ENCODE measurements at places on chromosomes 5 and 9.

GRCh38 chr5:161900981-161901380, 53.1 kb downstream of the GABRA1 start:
- no peak for DNase-seq

- no peak for DNase-seq
Observed at GRCh38 chr5:124650147-124650561, 96.3 kb downstream of the ZNF608 start.

GRCh38 chr9:37575921-37576721, at the start of gene FBXO10:
TSS of gene FBXO10 (minus strand) at chr9:37576380. CDS start at chr9:37541768, 34,612 bp downstream.
- peak; percentile 80 for DNase-seq

- DNase-seq = no peak
Observed at GRCh38 chr9:107237873-107238272, 45.2 kb upstream of the RAD23B start.

DNA sequence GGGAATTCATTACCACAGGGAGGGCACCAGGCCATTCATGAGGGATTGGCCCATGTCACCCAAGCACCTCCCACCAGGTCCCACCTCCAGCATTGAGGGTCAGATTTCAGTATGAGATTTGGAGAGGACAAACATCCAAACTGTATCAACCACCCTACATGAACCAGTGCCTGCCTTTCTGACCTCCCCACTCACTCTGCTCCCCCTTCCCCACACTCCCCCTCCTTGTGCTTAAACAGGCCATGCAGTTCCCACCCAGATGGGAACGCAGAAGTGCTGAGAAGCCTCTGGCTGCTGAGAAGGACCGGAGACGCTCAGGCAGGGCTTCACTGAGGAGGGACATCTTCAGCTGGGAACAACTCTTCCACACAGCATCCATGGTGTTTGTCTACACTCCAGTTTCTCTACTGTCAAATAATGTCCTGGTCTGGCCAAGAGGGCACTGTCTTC, 30.0 kb upstream of the ADAMTS2 start:
- DNase-seq = peak; percentile 25

GRCh38 chr9:734831-735511, 106.5 kb upstream of the DMRT1 start:
- no peak for DNase-seq

DNA sequence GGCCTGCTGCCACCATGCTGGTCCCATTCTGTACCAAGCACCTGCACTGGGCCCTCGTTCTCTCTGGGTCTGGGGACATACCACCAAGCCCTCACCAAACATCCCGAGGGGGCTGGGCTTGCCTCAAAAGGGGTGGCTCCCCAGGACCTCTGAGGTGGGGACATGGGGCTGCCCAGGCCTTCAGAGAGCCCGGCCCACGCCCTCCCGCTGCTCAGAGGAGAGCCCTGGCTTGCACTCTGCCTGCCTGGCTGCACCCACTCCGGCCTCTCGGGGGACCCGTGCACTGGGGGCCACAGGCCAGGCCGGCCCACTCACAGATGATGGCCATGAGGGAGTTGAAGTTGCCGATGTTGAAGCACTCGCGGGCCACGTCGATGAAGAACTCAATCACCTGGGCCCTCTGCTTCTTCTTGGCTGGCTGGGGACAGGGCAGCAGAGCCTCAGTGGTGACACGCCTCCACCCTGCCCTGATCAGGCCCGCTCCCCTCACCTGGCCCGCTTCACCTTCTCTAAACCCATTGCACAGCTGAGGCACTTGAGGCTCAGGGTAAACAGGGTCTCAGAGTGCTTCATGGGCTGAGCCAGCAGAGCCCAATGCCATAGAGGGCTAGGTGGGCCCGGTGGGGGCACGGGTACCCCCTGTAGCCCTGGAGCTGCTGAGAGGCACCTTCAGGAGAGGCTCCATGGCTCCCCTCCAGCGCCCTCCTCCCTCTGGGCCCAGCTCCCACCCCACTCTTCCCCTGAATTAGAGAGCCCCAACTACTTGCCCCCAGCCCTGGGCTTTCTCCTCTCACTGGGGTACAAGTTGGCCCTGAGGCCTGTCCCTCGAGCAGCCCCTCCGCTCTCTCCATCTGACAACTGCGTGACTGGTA, 47.7 kb upstream of the RNF130 start:
- DNase-seq = peak; percentile 60

- DNase-seq = no peak
Observed at GRCh38 chr5:2695200-2695891, 56.1 kb downstream of the IRX2 start.

DNA sequence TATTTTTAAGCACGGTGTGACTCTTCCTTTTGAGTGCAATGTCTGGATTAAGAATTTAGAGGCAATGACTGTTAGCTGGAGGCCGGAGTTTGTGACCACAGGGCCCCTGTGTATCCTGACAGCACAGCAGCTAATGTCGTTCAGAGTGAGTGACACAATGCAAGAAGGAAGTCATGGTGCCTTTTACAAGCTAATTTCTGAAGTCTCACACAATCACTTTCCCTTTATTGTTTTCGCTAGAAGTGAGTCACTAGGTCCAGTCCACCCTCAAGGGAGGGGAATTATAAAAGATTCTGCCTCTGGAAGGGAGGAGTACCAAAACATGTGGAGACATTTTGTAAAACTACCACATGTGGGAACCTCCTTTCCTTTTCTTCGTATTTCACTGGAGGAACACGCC, 185.5 kb upstream of the FGF10 start:
- DNase-seq = no peak

- DNase-seq = no peak
Observed at GRCh38 chr9:102534031-102534430, 461.1 kb upstream of the CYLC2 start.

- no peak for DNase-seq
Observed at GRCh38 chr9:128355451-128355850, 15.1 kb downstream of the SLC27A4 start.

- peak; percentile 39 for DNase-seq
Observed at GRCh38 chr5:2291146-2291840, 408.6 kb upstream of the IRX4 start.

GRCh38 chr9:81626511-81626910, 62.8 kb downstream of the TLE1 start:
- no peak for DNase-seq

DNA sequence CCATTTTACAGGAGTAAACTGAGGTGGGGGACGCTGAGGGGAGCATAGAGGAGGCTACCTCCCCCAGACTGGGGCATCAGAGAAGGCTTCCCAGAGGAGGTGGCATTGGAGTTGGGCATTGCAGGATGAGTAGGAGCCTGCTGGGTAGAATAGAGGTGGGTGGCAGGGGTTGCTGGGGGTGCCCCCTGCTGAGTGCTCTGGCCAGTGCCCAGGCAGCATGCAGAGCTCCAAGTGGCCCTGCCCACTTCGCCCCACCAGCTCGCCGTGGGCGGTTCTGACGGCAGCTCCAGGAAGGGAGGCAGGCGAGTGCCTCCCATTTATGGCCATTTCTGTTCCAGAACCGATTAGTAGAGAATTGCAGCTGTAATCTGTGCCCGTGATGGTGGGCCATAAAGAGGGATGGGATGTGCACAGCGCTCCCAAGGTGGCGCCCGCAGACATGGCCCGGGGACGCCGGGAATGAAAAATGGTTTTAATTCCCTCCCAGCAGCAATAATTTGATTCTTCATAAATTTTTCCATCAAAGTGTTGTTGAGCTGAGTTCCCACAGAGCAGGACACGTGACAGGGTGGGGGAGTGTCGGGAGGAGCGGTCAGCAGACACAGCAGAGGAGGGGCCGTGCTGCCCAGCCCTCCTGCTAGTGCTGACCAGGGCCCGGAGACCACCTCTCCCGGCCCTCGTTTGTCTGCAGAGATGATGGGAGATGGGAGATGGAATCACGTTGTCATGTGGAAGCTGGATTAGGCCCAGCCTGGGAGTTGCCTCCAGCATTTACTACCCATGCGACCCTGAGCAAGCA, 75.5 kb downstream of the LMX1B start:
- no peak for DNase-seq

DNA sequence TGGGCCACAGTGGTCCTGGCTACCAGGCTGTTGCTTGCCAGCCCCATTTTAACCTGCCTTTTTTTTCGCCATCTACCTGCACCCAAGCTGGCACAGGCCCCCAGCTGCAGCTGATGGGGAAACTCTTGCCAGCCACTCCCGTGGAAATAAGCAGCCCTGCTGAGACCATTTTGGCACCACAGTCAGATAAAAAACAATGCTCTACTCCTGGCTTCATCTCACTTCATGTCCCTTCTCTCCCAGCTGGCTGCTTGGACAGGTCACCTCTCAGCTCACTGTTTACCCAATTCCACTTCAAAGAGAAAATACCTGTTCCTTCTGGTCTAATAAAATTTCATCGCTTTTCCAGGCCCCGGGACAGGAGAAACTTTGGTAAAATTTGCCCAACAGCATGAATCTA, 322.6 kb upstream of the SLC30A5 start:
- no peak for DNase-seq

DNA sequence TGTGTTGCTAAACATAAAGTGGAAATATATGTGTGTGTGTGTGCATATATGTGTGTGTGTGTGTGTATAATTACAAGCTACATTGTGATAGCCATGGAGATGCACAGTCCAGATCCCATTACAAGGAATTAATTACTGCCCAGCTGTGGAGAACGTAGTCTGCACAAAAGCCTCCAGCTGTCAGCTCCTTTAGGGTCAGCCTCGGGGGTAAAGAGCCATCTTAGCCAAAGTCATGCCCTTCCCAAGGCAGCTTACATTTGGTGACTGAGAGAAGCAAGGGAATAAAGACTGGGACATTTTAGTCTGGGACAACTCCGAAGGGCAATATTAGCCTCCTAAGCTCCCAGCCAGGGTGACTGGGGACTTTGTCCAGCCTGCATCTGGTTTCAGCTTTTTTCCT, 21.9 kb upstream of the FOCAD start:
- DNase-seq = no peak

GRCh38 chr5:167348251-167348926, 943.1 kb upstream of the WWC1 start:
- no peak for DNase-seq

- DNase-seq = no peak
Observed at GRCh38 chr5:59685793-59686192, 207.7 kb downstream of the PDE4D start.

DNA sequence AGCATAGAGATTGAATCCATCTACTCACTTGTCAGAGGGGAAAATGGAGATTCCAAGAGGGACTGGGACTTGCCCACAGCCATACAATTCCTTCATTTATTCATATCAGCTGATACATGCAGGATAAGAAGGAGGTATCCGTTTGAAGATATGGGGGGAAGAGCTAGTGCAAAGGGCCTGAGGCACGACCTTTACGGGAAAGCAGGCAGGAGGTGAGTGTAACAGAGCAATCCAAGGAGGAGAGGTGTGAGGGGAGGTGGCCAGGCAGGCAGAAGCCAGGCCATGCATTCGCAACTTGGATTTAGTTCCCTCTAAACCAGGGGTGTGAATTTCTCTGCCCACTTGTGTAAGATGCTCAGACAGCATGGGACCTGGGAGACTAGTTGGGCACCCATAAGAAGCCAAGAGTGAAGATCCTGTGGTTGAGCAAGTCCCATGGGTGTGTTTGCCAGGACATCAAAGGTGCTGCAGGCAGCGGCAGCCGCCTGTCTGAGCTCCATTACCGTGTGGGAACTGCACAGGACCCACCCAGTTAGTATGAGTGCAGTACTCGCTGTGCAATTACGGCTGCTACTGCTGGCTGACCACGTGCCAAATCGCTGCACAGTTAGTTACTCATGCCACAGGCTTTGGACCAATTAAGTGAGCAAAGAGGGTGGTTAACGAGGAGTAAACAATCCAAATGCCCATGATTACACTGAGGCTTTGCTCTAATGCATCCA, 31.4 kb upstream of the FAT2 start:
- no peak for DNase-seq

- DNase-seq = no peak
Observed at GRCh38 chr5:146334074-146334533, 4.5 kb upstream of the POU4F3 start.

DNA sequence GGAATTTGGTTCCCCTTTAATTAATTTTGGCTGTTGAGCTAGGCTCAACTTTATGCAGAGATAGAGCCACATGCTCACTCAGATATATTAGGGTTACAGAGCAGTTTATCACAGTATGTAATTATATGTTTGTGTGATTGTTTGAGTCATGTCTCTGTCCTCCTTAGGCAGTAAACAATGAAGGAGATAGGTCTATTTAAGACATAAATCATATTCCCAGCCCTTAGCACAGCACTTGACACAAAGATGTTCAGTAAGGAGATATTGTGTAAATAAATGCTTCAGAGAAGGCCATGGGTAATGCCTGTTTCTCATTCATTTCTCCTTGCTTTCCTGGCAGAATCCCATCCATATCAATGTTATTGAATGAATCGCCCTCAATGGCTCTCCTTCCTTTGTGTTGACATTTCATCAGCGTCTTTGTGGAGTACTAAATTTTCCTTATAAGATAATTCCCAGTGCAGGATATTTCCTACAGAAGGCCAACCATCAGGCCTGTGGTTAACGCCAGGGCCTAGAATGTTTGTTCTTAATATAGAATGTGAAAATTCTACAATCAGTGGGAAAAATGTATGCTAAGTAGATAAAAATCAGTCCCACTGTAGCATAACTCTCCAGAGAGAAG, 408.0 kb downstream of the EBF1 start:
- no peak for DNase-seq

DNA sequence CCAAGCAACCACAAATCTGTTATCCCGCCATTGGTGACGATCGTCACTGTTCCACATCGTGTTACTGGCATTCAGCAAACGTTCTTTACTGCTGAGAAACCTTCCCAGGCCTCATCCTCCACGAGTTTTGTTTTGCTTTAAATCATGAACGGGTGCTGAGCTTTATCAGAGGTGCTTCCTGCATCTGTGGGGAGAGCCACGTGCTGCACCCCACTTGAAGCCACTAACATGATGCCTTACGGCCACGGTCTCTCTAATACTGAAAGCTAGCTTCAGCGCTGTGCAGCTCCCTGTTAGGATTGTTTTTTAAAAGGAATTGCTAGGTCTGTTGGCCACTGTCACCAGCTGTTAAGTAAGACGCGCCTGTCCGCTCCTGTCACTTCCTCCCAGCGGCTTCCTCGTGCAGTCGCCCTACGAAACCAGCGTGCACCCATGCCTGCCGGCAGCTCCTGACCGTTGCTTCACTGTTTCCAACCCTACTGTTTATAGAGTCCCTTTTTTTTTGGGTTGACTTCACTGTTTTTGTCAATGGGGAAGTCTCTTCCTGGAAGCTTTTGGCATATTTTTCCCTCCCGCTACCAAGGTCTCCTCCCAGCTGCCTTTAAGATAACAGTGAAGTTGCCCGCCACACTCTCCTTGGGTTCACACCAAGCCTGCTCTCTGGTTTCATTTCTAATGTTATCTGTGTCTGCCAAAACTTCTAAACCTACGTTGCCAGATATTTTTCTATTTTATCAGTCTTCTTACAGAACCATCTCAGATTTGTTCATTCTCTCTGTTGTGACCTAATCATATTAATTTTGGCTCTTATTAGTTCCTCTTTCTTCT, 20.3 kb downstream of the LPCAT1 start:
- DNase-seq = no peak

- no peak for DNase-seq
Observed at GRCh38 chr5:76601470-76601869, 21.7 kb downstream of the F2RL2 start.

- DNase-seq = no peak
Observed at GRCh38 chr5:53368516-53368915, 111.9 kb upstream of the FST start.

DNA sequence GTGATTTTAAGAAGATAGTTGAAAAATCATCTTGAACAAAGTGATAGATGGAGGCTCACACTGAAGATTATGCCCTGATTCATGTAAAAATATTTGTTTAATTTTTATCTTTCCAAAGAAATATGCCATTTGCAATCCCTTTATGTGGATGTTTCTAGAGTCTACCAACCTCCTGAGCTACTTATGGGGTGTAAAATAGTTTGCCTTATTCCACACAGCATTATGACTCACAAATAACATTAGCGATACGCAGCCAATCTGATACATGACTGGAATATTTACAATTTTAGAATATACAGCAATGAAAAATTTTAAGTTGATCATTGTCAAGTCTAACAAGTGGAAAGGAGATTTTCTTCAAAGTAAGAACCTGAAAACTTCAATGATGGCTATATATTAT, 327.5 kb downstream of the EDIL3 start:
- DNase-seq = no peak
